ENCODE measurements at places on chromosomes 13 and 19.

GRCh38 chr19:35167251-35168119 lies 12.9 kb downstream of the FXYD5 start:
- DNase-seq = no peak

DNA sequence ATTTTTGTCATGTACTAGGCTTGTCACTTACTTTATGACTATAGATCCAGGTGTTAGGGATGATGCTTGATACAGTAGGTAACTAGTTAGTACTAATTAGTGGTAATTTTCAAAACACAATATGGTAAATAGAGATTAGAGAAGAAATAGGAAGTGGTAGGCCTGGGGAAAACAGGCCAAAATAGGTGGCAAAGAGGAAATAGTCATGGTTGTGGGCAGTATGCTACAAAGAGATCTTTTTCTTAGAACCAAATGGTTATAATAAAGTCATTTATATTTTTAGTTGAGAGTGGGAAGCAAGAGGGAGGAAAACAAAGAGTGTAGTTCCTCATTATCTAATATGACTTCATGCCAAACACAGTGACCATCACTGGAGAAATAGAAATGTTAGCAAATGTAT lies 9.1 kb upstream of the VWA8 start:
- no peak for DNase-seq

- DNase-seq = no peak
Observed at GRCh38 chr19:38893341-38893771, 6.1 kb downstream of the SIRT2 start.

GRCh38 chr13:19861762-19862161 lies 1.7 kb downstream of the ZMYM5 start:
- DNase-seq = no peak

DNA sequence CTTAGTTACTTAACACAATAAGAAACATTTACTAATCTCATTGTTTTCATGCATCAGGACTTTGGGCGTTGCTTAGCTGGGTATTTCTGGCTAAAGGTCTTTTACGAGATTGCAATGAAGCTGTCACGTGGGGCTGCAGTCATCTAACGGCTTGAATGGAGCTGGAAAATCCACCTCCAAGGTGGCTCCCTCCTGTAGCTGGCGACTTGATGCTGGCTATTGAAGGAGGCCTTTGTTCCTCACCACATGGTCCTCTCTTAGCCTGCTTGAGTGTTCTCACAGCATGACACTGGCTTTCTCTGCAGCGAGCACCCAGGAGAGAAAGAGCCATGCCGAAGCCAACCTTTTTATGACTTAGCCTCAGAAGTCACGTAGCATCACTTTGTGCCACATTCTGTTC lies 92.0 kb downstream of the NHLRC3 start:
- no peak for DNase-seq

- DNase-seq = no peak
Observed at GRCh38 chr13:49459580-49459979, 15.5 kb downstream of the SETDB2 start.

- no peak for DNase-seq
Observed at GRCh38 chr19:51001515-51001914, at the start of gene KLK8. TSS of gene KLK8 (minus strand) at chr19:51001604. CDS start at chr19:51001167, 437 bp downstream.

GRCh38 chr19:14474827-14475226 lies 327 bp downstream of the PTGER1 start:
- DNase-seq = no peak

DNA sequence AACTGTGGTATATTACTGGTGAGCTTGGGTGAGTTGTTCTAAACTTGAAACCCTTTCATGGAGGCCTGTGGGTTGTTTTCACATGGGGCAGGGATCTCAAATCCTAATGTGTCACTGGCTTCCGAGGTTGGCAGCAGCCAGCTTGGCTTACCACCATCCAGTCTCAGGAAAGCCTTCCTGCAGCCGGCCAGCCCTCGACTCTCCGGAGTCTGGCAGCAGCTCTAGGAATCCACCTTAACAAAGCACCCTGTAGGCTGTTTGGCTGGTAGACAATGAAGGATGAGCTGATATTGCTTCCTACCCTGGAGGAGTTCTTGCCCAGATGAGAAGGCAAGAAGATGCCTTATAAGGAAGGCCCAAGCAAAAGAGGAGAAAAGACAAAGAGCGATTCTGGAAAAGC lies 188.3 kb downstream of the KLF12 start:
- DNase-seq = no peak

DNA sequence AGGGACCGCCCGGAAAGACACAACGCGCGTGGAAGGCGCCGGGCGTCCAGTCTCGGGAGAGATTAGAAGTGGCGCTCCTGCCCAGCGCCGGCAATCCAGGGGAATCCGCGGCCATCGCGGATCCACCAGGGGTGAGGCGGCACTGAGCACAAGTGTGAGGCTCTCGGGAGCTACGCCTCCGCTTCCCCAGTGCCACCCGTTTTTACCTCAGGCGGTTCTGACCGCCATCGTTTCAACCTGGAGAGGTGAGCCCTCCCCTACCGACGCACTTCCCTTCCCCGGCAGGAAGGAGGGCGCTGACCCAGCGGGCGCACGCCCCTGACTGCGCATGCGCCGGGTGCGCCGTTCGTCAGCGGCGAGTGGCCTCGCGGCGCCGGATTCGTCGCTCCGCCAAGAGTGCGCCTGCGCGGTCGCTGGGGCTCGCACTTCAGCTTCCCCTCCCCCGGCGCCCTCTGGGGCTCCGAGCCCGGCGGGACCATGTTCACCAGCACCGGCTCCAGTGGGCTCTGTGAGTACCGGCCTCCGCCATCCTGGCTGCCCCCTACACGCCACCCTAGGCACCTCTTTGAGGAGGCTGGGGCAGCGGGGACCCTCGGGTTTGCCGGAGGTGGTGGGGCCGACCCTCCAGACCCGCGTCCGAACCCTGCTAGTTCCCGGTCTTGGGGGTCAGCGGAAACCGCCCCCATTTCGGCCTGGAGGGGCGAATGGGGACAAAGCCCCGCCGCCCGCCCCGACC lies at the start of gene UBAC2:
Gene UBAC2 (plus strand): TSS at position 423 of the 736 bp plus-strand sequence. CDS start 55 bp downstream, at position 478.
- DNase-seq = peak; percentile 91

GRCh38 chr19:15829306-15829698 lies 13.8 kb upstream of the OR10H1 start:
- no peak for DNase-seq
